NCI-H1930 (cell line): ENCODE measurements at places on chromosomes 16 and 17.

- no peak for DNase-seq
Measured at GRCh38 chr16:66400503-66401380, 26.4 kb upstream of the BEAN1 start.

- DNase-seq = no peak
Measured at GRCh38 chr16:27152121-27152520, 51.2 kb upstream of the KDM8 start.

DNA sequence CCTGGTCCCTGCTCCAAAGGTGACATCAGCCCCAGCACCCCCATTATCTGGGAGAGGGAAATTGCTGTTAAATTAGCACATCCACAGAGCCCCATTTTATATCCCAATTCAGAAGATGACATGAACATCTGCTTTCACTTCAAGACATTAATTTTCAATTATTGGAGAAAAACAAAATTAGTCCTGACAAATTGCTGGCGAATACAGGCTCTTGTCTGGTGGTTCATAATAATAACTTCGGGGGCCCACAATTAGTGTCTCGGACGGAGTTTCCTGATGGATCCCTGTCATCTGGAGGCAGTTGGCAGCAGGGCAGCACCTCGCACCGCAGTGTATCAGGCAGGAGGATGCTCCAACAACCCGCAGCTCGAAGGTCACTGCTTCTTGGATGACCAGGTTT is 7.4 kb downstream of the ZNF423 start:
- no peak for DNase-seq

DNA sequence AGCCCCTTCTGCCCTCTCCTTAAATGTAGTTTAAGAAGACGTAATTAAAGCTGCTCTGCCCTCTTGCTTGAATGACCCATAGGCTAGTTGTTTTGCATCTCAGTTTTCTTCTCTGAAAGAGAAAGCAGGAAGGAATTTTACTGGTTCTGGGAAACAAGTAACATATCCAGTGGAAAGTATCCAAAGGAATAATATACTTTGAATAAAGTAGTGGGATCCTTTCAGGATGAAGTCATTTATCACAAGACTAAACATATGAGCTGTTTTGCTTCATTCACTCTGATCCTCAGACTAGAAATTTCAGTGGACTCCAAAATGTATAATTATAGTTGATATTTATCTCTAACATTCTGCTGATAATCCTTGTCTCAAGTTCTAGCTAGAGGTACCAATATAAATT is 1297.6 kb upstream of the GOT2 start:
- DNase-seq = no peak

DNA sequence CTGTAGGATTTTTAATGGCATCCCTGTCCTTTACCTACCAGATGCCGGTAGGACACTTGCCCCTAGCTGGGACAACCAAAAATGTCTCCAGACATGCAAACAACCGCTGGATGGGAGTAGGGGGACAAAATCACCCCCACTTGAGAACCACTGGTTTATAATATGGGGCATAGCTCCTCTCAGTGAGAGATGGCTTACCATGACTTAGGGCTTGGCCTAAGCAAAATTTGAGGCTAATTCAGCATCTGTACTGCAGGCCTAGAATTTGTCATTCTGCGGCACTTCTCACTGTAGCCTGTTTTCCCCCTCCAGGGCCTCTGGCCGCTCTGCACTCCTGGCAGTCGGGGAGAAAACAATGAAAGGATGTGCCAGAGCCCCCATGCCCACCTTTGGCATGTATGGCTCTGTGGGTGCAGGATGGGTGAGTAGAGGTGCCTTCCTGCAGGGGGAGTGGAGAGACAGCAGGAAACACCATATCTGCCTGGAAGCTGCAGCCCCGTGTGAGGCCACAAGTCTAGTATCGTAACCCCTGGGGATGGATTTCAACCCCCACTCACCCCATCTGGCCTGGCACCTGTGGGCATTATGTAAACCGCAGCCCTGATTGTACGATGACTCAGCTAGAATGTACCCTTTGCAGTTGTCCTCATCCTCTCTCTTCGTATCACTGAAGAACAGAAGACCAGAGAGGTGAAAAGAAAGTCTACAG is 268.1 kb downstream of the SOX9 start:
- DNase-seq = no peak

DNA sequence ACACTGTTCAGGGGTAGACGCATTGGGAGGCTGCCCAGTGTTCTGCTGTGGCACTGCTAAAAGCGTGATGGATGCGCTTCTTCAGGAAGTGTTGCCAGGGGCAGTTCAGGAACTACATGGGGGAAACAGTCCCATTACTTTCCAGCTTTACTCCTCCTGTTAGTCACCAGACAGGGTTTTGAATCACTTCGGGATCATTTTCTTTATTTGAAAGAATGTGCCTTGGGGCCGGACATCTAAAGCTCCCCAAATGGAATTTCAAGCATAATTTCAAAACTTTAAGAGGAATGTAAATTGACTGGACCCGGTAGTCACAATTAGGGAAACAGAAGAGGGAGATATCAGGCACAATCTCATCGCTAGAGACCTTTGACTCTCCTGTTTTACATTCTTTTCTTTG is 1.3 kb upstream of the KRTAP2-1 start:
- no peak for DNase-seq

DNA sequence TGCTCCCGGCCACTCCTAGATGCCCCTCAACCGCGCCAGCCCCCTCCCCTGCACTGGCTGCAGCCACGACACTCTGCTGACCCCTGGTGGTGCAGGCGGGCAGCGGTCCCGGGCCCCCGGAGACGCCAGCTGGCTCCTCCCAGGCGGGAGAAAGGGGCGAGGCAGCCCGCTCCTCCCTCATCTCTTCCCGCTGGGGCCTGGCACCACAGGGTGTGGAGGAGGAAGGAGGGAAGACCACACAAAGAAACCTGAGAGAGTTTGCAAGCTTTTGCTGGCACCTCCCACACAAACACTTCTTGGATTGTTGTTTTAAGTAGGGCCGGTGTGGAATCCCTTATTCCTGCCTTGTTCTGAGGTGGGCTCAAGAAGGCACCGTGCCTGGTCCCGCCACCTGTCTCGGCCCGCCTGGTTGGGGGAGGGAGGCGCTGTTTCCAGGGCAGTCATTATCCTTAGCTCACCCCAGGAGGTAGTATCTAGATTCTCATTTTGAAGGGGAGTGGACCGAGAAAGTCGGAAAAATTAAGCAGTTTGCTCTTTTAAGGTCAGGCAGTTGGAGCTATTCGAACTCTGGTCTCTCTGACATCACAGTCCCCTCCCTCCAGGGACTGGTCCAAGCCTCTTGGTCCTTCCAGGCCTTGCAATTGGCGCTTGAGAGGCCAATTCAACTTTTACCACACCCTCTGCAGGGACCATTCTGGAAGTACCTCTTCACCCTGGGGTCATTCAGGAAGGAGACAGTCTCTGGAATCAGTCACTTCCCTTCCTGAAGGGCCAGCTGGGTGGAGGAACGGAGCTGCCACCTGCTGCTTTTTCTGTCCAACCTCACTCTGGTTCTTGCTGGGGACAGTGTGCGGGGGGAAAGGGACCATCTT is 959 bp upstream of the ANKRD13B start:
- DNase-seq = peak; percentile 94

- no peak for DNase-seq
Measured at GRCh38 chr16:27437946-27438345, 36.0 kb downstream of the IL21R start.

DNA sequence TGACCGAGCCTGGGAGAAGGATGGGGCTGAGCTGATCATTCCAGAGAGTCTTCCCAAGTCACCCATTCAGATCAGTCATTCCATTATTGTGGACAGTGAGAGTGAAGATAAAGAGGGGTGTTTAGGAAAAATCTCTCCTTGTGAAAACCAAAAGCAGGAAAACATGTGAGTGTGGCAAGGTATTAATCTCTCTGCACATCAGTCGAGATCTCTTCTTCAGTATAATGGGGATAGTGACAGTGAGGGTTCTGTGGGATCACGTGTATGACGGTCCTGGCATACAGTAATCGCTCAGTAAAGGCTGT is 35.4 kb downstream of the CHD9 start:
- DNase-seq = no peak

DNA sequence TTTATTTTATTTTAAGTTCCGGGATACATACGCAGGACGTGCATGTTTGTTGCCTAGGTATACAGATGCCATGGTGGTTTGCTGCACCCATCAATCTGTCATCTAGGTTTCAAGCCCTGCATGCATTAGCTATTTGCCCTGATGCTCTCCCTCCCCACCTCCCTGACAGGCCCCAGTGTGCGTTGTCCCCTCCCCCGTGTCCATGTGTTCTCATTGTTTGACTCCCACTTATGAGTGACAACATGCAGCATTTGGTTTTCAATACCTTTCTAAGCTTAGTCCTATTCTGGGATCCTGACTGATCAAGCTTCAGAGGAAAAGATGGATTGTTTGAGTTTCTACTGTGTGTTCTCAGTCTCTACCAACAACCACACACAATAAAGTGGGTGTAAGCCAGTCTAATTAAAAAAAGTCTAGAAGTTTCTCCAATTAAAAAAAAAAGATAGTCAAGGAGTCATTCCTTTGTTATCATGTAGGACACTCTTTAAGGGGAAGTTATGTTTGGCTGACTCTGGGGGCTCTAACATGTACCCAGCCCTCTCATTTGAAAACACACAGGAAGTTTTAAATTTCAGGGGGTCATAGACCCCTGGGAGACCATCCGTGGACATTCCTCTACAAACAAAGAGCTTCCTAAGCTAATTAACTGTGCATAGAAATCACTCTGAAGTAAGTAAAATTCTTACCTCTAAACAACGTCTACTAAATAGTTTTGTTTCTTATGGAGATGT is 66.3 kb upstream of the ADAMTS18 start:
- no peak for DNase-seq

DNA sequence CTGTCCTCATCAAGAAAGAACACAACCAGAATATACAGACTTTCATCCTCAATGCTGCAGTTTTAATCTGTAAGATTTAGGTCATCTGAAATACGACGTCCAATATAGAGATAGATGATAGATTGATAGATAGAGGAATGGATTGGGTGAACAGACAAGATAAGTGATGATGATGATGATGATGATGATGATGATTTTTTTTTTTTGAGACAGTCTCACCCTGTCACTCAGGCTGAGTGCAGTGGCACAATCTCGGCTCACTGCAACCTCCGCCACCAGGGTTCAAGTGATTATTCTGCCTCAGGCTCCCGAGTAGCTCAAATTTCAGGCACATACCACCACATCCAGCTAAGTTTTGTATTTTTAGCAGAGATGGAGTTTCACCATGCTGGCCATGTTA is 56.3 kb upstream of the ADAMTS18 start:
- no peak for DNase-seq

GRCh38 chr16:81831722-81832126 is 52.6 kb downstream of the PLCG2 start:
- DNase-seq = no peak

GRCh38 chr16:23374721-23375510 is 72.8 kb downstream of the SCNN1B start:
- DNase-seq = no peak

GRCh38 chr16:86319585-86320236 is 190.6 kb upstream of the FOXF1 start:
- no peak for DNase-seq

GRCh38 chr16:67164599-67165061 is at the start of gene HSF4:
Gene HSF4 (plus strand): TSS chr16:67164745. CDS start chr16:67164812, 67 bp downstream.
- DNase-seq = no peak

DNA sequence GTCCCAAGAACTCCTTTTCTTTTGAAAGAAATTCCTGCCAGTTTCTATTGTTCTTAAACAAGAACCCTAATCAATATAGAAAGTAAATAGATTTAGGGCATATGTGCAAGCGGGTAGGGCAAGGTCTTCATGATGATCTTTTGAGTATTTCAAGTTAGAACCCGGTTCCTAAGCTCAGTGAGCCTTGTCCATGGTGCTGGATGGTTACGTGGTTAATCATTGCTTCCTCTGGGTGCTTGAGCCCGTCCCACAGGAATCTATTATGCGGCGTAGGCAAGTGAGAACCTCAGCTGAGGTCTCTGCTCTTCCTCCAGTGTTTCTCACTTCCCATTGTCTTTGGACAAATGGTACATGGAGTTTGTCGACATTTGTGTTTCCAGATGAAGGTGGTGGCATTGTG is 580.8 kb upstream of the EEF2KMT start:
- no peak for DNase-seq
